ENCODE measurements at places on chromosomes 1 and 21. TPM values are rescaled to one million over a fixed set of nuclear protein-coding genes. Genes with fewer than 3 reads are reported as not detected.

DNA sequence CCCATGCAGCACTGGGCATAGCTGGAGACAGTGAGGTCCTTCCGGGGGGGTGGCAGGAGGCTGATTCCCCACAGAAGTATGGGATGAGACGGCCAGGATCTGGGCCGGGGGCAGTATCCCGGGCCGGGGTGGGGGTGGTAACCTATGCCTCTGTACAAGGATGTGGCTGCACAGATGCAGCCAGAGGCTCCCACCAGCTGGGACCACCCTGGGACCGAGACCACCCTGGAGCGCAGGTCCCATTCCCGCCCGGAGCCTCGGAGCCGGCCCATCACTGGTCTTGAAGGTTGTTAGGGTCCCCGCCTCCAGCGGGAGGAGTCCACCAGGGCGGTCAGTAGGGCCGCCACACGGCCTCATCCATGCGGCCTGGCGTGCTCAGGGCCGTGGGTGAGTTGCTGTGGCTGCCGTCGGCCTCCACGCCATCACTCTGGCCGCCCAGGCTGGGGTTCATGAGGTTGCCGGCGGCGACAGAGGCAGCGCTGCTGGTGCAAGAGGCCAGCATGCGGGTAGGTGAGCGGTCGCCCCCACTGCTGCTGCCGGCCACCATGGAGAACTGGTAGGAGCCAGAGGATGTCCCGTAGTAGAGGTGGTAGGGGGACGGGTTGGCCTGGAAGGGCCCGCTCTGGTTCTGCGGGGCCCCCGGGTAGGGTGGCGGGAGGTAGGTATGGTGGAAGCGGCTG is 28.1 kb downstream of the RUNX3 start:
- no peak for DNase-seq

DNA sequence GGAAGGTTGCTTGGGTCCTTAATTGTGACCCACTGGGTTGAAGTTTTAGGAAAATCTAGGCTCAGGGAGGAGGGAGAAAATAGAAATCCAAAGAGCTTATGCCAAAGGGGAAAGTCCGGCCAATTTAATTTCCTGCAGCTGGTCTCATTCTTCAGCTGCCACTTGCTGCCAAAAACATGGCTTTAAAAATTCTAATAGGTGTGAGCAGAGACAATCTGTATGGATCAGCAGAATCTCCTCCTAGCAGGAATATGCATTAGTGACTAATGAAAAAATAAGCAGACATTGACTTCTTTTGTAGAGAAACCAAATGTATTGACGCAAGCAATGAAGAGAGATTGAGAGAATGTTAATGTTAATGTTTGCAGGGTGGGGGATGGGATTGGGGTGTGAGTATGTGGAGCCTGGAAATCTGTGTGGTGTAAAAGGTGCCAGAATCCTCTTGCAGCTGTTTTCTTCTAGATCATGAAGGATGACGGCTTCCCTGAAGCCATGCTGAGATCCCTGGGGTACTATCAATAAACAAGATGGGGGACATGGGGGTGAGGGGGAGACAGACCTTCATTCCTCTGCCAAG is 35.3 kb downstream of the VWA5B1 start:
- no peak for DNase-seq

CGN gene
- total RNA-seq: 3.3 TPM

GRCh38 chr1:245829194-245829593 is 674.4 kb downstream of the KIF26B start:
- no peak for DNase-seq
